ENCODE measurements at places on chromosomes 11 and 22.
A peak's percentile ranks its signal among the peaks of the same experiment; 100 is the strongest.

GRCh38 chr22:23077627-23078461, 7.5 kb downstream of the GNAZ start:
- no peak for DNase-seq

GRCh38 chr22:17400305-17400704, 31.0 kb downstream of the CECR2 start:
- no peak for DNase-seq

DNA sequence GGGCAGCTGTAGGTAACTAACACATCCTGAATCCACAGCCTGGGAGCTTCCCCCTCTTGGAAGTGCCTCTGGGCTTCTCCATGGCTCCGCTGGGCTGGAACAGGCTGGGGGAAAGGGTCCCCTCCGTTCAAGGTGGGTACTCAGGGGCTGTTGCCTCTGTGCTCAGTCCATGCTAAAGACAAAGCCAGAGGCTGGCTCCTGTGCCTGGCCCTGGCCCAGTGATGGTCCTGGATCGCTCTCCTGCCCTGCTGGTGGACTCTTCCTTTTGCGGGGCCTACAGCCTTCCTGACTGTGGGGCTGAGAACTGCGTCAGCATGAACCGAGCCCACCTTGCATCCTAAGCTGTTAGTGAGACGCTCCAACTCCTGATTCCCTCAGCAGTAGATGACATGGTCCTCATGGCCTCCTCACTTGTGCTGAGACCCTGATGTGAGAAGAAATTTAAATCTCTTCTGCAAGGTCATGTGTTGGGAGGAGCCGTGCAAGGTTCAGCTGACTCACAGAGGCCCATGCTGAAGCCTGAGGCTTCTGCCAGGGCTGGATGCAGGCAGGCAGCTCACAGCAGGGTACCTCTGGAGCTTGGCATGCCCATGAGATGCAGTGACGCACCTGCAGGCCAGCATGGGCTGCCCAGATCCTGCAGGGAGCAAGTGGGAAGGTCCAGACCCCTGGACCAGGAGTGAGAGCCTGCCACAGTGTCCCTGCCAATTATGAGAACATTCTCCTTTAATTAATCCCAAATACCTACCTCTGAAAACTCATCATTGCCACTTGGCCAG, 1285.5 kb downstream of the TBC1D22A start:
- no peak for DNase-seq

DNA sequence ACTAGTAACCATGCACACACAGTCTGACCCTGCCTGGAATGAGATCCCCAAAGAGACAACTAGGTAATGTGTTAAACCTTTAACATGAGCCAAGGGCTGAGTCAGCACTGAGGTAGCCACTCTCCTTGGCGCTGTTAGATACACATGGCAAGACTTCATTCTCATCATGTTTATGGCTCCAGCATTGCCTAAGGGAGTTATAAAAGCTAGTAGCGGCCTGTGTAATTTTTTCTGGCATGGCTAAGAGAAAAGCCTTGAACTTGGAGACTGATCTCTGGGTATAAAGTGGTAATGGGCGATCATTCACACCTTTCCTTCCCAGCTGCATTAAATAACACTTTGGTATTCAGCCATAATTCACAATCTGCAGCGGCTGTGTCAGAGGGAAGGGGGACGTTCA, 779.7 kb upstream of the LRRC4C start:
- peak; percentile 69 for DNase-seq

GRCh38 chr11:85752201-85752889, 58.6 kb downstream of the SYTL2 start:
- no peak for DNase-seq

GRCh38 chr11:1639102-1639620, 9.6 kb downstream of the KRTAP5-5 start:
- DNase-seq: no peak

- DNase-seq: no peak
Observed at GRCh38 chr11:134576286-134576685, 164.2 kb upstream of the B3GAT1 start.

DNA sequence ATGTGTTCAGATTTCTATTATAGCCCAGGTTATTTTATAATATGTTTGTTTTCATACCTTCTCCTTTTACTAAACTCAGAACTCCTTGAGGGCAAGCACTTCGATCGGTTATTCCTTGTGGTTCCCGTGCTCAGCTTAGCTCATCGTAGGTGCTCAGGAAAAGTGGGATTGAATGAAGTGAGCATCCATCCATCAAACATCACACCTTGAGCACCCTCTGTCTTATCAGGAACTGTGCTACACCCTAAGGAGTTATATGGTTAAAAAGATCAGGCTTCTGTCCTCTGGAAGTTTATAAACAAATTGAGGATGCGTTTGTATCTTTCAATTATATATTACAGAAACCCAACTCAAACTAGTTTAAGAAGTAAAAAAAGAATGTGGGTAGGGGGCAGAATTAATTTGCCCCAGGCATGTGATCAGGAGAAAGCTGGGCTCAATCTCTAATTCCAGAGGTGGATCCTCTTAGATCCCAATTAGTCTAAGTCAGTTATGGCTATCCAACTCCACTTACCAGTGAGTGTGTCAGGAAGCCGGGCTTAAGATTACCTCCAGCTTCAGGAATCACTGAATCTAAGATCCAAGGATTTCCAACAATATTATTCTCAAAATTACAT, 59.9 kb upstream of the RRAS2 start:
- DNase-seq: no peak

Data from astrocyte of the spinal cord (primary cell).